ENCODE measurements at places on chromosomes 11 and 22. TPM values are rescaled to one million over a fixed set of nuclear protein-coding genes. Genes with fewer than 3 reads are reported as not detected.

DNA sequence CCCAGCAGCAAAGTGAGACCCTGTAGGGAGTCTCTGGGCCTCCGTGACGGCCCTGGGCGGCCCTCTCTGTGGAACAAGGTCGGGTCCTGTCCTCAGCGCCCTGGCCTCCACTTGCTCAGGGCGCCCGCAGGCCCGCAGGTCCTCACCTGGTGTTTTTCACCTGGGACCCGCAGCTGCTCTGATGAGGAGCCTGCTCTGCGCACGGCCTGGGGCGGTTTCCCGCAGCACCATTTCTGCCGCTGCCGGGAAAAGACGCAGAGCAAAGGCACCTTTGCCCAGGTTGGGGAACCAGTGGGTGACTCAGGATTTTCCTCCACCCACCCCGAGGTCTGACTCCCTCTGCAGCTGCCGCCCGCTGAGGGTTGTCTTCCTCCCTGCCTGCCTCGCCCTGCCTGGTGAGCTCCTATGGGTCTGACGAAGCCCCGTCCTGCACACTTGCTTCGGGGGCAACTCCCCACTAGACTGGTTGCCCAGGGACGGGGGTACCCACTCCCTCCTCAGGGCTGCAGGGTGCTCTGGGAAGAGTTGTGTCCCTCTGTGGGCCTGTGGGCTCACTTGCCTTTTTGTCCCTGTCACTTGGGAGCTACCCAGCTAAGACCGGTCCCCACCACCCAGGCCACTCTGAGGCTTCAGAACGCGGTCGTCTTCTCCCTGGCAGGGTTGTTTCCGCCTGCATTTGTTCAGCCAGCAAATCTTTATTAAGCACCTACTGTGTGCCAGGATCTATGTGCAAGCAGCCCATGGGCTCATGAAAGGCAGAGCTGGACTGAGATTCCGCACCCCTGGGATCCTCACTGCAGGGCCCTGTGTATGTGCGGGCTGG lies 89.5 kb downstream of the KCNQ1 start:
- H3K4me1 ChIP-seq: peaks cover 32% of the 10 kb centered on the region
- H3K27ac ChIP-seq: peak overlapping the region; percentile 97
- DNase-seq: peak; percentile 53
- peak overlapping the region; percentile 65 for H3K4me3 ChIP-seq
- no peaks in the 10 kb centered on the region for H3K27me3 ChIP-seq
- H3K36me3 ChIP-seq: no peaks in the 10 kb centered on the region

DNA sequence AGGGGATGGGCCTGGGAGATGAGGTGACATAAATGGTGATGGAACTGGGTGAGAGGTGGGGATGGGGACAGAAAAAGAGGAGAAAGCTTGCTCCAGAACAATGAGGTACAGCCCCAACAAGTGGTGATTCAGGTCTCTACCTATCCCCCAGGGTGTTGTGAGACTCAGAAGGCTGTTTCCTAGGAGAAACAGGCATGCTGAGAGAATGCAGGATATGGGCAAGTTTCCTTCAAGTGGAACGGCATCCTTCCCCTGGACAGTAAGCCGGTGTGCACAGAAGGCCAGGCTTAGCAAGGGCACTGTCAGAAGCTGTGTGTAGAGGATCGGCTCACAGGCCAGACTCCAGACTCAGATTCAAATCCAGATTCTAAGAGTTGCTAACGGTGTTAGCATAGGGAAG lies 34.1 kb upstream of the CRTAM start:
- no peak for DNase-seq
- H3K27me3 ChIP-seq: no peaks in the 10 kb centered on the region

DNA sequence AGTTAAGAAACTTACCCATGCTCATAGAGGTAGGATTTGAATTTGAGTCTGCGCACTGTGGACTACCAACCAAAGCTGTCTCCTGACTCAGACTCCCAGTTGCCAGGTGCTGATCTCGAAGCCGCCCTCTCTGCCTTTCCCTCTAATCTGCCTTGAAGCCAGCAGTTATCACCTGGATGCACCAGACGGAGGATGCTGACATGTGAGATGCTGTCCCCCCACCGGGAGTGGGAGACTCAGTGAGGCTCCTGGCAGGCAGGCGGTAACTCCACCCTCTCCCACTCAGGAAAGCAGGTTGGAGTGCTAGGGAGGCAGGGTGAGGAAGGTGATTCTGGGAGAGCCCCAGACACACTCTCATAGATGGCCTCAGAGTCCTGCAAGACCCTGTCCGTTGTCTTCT lies 40.4 kb downstream of the KIAA1671 start:
- no peak overlapping the region for H3K27ac ChIP-seq
- H3K4me3 ChIP-seq: no peak overlapping the region
- H3K36me3 ChIP-seq: no peaks in the 10 kb centered on the region
- peaks cover 91% of the 10 kb centered on the region for H3K4me1 ChIP-seq
- no peaks in the 10 kb centered on the region for H3K27me3 ChIP-seq

DNA sequence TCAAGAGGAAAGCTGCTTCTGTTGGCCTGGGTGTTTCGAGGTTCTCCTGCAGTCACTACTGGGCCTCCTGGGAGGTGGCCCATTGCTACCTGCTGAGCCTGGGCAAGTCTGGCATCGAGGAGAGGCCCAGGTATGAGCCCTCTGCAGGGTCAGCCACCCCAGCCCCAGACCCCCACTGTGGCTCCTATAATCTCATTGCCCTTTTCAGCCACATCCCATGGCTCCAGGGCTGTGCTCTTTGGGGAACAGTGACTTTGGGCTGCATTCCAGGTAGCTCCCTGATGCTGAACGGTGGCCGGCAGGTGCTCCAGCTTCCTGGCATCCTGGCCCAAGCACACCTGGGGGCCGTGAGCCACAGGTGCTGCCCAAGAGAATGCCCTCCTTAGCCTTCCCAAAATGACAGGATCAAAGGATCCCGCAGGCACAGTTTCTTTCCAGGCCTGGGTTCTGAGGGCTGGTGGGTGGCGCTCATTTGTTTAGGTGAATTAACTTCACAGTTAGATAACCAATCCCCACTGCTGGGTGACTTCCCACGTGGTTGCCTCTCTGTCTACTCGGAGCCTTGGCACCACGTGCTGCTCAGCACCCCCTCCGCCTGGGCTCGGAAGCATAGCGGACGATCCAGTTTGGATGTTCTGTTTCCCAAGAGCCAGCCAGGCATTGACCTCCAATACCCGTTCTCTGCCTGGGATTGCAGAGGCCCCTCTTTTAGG lies 97.4 kb downstream of the BCR start:
- no peak overlapping the region for H3K27ac ChIP-seq
- no peak for DNase-seq
- no peaks in the 10 kb centered on the region for H3K27me3 ChIP-seq
- peaks cover 12% of the 10 kb centered on the region for H3K36me3 ChIP-seq
- no peak overlapping the region for H3K4me3 ChIP-seq
- H3K4me1 ChIP-seq: peaks cover 17% of the 10 kb centered on the region

DNA sequence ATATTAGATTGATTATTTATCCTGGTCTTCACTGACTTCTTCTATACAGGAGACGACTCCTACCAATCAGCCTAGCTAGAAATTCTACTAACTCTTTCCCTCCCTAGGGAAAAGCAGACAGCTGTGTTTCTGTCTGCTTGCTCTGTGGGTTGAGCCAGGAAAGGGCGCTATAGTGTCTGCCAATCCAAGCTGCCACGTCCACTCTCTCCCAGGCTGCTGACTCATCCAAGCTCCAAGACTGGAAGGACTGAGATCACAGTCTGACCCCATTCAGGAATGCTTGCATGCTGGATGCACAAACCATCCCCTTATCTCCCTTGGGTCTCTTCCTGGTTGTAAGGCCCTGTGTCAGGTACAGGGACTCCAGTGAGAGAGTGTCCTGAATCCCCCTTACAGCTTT lies 955.6 kb downstream of the OPCML start:
- no peak overlapping the region for H3K27ac ChIP-seq
- no peaks in the 10 kb centered on the region for H3K27me3 ChIP-seq
- H3K4me1 ChIP-seq: no peaks in the 10 kb centered on the region
- H3K36me3 ChIP-seq: no peaks in the 10 kb centered on the region

The GRIA4 gene
- total RNA-seq: not detected

DNA sequence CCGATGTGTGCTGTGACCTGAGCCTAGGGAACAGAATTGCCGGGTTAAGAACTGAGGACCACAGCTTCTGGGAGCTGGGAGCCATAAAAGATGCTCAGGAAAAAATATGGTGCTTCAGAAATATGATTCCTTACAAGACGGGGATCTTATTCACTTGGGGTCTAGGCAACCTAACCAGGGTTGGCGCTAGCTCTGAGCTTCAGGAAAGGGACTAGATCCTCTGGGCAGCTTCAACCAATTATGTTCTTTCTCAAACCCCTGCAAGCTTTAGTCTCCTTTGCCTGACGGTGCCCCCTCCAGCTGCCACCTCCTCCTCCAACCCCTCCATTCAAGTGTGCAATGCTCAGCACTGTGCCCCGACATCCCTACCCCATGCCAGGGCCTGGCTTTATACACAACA lies 634.1 kb upstream of the CADM1 start:
- H3K36me3 ChIP-seq: no peaks in the 10 kb centered on the region
- no peak overlapping the region for H3K4me3 ChIP-seq
- no peaks in the 10 kb centered on the region for H3K4me1 ChIP-seq
- H3K27me3 ChIP-seq: peaks cover 11% of the 10 kb centered on the region
- DNase-seq: no peak

GRCh38 chr22:39078329-39078728 lies 1.3 kb downstream of the APOBEC3G start:
- no peaks in the 10 kb centered on the region for H3K4me1 ChIP-seq
- no peak overlapping the region for H3K27ac ChIP-seq
- H3K36me3 ChIP-seq: no peaks in the 10 kb centered on the region
- DNase-seq: no peak

- no peak for DNase-seq
- no peaks in the 10 kb centered on the region for H3K4me1 ChIP-seq
- H3K27me3 ChIP-seq: no peaks in the 10 kb centered on the region
- H3K4me3 ChIP-seq: no peak overlapping the region
- peaks cover 3% of the 10 kb centered on the region for H3K36me3 ChIP-seq
Observed at GRCh38 chr22:40553014-40553554, 83.4 kb downstream of the MRTFA start.

DNA sequence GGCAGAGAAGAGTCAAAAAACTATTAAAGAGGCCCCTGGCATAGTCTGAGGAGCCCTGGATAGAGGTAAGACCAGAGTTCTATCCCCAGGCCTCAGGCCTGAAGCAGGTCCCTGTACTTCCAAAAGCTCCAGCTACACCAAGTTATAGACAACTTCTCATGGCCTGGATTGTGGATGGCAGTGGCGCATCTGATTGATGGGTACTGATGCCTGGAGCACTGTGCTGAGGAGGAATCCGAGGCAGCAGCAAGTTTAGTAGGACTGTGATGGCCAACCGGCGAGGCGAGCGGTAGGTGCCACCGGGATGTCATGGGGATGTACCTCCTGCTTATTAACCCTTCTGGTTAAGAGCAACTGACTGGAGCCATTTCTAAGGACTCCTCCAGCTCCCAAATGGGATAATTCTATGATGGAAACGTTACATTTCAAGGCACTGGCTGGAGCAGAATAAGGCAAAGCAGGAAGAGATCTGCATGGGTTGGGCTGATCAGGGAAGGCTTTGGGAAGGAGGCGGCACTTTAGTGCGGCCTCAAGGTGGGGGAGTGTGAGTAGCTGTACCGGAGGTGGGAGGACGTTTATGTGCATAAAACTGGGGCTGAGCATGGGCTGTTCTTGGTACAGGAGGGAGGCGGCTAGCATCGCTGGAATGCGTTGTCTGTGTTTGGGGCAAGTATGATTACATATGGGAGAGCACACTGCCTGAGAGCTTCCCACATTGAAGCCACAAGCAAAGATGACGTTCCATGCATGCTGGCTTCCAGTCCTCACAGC lies 24.2 kb upstream of the JAM3 start:
- DNase-seq: no peak
- H3K27me3 ChIP-seq: 0 out of 2 replicates have a peak, but pooled peaks cover 1% of the 10 kb centered on the region
- no peak overlapping the region for H3K4me3 ChIP-seq

DNA sequence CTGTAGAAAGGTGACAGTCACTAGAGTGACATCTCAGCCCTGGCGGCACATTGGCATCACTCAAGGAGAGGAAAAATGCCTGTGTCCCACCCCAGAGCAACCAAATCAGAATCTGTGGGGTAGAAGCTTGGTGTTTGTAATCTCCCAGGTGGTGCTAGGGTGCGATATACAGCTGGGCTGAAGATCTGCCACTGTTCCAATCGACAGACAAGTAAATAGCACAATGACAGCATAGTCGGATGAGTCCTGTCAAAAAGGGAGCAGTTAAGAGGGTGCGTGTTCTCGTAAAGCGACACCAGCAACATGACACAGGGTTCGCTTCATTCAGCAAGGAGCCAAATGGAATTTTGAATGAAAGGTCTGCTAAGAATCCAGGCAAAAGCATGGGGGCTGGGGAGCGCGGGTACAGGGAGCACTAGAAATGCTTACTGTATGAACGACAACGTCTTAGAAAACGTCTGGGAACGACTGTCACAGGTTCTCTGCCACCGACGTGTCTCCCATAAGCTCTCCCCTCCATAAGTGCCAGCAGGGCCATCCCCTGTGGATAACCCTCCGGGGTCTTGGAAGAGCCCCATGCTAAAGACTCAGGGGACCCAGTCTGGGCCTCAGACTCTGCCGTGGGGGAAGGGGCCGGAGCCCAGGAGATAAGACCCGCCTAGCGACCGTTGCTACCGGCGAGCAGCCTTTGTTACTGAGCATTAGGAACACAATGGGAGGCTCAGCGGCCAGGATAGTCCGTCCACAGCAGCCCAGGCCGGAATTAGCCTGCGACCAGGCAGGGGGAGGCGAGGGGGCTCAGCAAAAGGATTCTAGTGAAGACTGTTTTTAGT lies 20.8 kb downstream of the ADA2 start:
- H3K27ac ChIP-seq: no peak overlapping the region
- no peaks in the 10 kb centered on the region for H3K27me3 ChIP-seq
- DNase-seq: no peak
- H3K4me3 ChIP-seq: no peak overlapping the region

DNA sequence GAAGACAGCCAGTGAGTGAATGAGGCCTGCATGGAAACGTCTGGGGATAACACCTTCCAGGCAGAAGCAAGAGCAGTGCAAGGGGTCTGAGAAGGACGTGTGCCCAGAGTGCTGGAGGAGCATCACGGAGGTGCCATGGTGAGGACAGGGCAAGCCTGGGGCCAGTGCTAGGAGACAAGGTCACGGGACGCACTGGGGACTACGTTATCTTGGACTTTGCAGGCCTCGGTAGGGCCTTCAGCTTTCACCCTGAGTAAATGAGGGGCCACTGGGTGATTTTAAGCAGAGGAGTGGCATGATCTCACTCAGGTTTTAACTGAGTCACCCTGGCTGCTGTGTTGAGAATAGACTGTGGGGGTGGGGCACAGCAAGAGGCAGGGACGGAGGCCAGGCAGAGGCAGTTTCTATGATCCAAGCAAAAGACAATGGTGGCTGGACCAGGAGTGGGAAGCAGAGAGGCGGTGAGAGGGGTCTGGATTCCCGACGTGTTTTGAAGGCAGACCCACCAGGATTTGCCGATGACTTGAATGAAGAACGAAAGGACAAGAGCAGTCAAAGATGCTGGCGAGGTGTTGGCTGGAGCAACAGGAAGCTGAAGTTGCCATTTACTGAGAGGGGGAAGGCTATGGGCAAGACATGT lies 102.7 kb upstream of the PARVA start:
- no peak overlapping the region for H3K4me3 ChIP-seq
- H3K27ac ChIP-seq: no peak overlapping the region
- no peaks in the 10 kb centered on the region for H3K36me3 ChIP-seq
- H3K27me3 ChIP-seq: no peaks in the 10 kb centered on the region
- no peak for DNase-seq

- H3K36me3 ChIP-seq: no peaks in the 10 kb centered on the region
- H3K27ac ChIP-seq: no peak overlapping the region
- H3K27me3 ChIP-seq: no peaks in the 10 kb centered on the region
- DNase-seq: no peak
- no peak overlapping the region for H3K4me3 ChIP-seq
Observed at GRCh38 chr11:46902694-46903093, 15.7 kb downstream of the LRP4 start.

All from HCT116 (cell line).